GM12878 (cell line): ENCODE measurements at places on chromosomes 12 and 14.

DNA sequence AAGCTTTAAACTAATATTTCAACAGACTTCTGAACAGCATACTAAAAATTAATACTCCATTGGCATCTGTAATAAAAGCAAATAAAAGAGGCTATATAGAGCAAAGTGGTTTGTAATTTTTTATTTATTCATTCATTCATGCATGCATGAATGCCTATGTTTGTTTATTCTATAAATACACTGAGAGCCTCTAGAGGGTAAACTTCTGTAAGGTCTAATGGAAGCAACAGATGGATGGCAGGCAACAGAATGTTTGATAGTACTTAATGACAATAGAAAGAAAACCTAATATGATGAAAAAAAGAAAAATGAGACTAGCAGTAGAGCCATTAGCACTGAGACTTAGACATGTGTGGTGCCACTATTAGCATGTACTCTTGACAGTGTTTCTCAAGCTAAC lies 253.1 kb downstream of the CCDC91 start:
- DNase-seq: no peak

- no peak for DNase-seq
Measured at GRCh38 chr12:52168019-52168717, 23.6 kb downstream of the KRT80 start.

- DNase-seq: peak; percentile 15
Measured at GRCh38 chr14:25026476-25027137, 23.3 kb downstream of the STXBP6 start.

GRCh38 chr14:69904246-69904645 lies 25.0 kb downstream of the SMOC1 start:
- no peak for DNase-seq

DNA sequence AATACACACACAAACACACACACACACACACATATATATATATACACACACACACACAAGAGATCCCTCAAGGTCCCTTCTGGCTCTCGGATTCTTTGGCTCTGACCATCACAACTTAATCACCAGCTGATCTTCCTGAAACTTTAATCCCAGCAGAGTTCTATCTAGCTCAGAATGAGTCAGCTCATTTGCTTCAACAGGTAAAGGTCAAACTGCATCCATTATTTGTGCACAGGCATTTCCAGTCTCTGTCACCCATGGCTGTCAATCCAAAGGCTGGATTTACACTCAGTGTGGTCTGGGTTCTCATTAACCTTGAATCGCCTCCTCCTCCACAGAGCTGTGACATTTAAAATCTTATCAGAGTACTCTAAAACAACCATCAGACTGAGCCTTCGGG lies 113.3 kb upstream of the TMPO start:
- no peak for DNase-seq
